Effector CD4-positive, alpha-beta T cell (primary cell): ENCODE measurements at places on chromosomes 2 and 18.

DNA sequence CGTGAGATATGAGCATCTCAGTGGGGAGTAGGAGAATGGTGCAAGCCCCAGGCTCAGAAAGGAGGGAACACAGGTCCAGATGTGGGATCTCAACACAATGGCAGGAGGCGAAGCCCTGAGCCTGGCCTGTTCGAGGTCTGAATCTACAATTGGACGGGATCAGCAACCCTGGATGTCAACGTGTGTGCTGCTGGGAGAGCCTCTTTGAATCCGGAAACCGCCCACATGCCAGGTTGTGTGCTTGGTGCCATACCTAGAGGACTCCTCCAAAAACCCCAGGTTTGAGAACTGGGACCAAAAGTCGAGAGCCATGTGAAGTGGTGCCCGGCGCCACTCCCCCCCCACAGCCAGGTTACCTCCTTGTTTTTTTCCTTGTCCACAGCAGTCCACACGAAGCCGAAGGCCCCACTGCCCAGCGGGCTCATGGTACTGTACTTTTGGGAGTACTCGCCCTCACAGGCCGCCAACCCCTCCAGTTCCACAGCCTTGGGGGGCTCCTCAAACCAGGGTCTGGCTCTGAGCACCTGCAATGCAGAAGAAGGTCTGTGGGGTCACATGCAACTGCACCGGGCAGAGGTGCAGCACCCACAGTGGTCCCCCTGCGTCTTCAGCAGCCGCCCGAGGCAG, 20.4 kb upstream of the MTERF4 start:
- DNase-seq = no peak

GRCh38 chr2:25831746-25832449, 46.4 kb downstream of the ASXL2 start:
- no peak for DNase-seq

- DNase-seq = no peak
These were observed 11.9 kb downstream of the FIGN start for GRCh38 chr2:163723881-163724280.

DNA sequence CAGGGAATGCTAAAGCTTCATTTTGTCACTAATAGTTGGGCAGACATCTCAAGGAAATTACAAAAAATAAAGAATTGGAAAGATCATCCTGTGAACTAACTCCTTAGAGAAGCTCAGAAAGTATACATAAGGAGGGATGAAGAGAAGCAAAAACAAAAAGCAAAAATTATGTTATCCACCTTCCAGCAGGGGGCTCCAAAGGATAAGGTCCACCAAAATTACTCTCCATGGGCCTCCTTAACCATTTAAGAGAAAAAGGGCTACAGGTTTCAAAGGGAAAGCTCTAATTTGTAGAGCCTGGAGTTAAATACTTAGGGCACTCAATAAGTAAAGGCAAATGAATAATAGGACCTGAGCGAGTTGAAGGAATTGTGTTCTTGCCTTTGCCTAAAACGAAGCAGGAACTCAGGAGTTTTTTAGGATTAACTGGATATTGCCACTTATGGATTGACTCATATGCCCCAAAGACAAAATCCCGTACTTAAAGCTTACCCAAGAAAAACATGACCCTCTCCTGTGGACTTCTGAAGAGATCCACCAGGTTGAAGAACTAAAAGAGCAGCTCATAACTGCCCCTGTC, 1167.9 kb downstream of the DSC3 start:
- DNase-seq = no peak

GRCh38 chr2:33946193-33946592, 347.1 kb upstream of the FAM98A start:
- no peak for DNase-seq

DNA sequence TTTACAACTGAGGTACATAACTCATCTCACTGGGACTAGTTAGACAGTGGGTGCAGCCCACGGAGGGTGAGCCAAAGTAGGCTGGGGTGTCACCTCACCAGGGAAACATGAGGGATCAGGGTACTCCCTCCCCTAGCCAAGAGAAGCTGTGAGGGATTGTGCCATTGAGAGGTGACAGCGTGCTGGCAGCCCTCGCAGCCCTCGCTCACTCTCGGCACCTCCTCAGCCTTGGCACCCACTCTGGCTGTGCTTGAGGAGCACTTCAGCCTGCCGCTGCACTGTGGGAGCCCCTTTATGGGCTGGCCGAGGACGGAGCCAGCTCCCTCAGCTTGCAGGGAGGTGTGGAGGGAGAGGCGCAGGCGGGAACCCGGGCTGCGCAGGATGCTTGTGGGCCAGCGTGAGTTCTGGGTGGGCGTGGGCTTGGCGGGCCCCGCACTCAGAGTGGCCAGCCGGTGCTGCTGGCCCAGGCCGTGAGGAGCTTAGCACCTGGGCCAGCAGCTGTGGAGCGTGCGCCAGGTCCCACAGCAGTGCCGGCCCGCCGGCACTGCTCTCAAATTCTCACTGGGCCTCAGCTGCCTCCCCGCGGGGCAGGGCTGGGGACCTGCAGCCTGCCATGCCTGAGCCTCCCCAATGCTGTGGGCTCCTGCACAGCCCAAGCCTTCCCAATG, 44.5 kb upstream of the FAM110C start:
- no peak for DNase-seq

DNA sequence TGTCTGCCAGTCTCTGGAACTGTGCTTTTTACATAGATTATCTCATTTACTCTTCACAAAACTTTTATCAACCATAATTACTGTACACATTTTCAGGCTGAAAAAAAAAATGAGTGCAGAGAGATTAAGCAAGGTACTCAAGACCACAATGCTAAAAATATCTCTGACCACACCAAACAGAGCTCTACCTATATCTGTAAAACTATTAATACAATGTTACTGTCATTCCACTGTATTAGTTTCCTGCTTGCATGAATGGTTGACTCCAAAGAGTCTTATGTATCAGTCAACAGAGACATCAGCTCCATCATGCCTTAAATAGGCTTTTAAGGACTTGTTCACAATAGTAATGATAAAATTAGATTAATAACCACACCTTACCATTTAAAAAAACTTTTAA, 134.7 kb upstream of the CCDC150 start:
- no peak for DNase-seq

GRCh38 chr18:69365658-69366057, 35.0 kb upstream of the DOK6 start:
- no peak for DNase-seq

DNA sequence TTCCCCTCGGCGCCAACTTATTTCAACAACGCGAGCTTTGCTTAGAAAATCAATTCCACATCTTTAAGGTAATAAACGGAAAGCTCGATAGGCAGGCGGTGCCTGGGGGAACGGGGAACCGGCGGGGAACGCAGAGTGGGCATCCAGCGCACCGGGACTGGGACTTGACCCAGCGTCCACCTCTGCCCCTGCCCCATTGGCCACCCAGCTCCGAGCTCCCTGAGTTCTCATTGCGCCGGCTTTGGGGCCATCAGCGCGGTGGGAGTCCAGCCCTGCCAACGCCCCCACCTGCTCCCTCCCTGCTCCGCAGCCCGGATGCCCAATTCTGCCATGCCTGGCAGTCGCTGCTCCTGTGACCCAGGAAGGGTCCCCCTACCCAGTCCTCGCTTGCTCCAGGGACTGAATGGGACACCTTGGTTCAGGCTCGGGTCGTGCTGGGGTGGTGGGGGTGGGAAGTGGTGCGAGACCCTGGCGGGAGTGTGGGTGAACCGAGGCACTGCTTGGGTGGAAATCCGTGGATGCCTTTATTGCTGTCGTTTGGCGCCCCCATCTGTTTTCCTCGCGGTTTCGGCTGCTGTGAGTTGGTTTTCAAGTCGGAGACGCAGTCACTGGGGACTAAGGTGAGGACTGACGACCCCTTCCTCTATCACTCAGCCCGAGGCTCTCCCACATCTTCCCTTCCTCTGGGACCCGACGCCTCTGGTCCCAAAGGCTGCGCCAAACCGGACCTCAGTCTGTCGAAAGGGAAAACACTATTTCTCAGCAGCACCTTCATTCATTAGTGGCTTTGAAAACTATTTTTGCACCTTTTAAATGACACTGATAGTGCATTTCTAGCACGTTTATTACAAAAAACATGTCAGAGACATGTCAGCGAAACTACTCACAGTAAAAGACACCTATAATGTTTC, 2.4 kb upstream of the EVX2 start:
- no peak for DNase-seq

- no peak for DNase-seq
These were observed 60.1 kb downstream of the ARHGEF4 start for GRCh38 chr2:130896813-130897212.

DNA sequence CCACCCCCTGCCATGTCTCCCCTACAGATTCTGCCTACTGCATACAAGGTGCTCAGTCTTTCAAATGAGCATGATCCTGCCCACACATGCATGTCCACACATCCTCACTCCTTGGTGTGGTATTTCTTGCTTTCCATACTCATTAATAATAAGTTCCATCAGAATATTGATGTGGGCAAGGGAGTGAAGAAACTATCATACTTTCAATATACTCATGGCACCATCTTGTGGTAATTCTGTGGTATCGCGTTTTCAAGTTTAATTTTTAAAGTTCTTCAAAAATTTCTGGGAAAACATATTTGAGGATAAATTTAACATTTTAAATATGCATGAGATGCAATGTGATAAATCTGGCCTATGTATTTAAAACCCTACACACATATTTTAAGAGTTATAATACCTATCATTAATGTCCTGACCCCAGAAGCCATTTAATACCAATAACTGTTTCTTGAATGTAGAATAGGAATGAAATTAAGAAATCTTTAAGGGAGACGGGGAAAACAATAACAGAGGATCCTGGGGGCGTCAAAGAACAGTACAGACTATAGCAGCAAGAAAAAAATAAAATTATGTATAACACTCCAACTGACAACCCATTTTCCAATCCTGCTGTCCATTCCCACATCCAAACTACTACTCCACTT, 110.1 kb downstream of the ZNF385B start:
- no peak for DNase-seq

DNA sequence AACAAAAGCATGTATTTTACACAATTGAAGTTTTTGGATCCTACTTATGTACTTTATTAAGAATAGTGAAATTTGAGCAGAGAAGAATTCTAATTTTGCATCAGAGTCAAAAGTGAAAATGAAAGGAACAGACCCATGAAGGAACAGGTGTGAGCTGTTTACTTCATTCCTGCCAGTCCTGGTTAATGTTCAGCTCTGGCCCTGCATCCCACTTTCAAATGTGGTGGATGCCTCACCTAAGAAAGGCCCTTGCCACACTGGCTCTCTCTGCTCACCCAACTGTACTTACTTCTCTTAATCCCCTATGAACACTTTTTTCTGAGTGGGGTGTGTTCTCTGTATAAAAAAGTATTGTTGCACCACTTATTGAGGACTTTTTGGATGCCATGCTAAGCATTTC, 22.2 kb downstream of the FAM110C start:
- DNase-seq = no peak

DNA sequence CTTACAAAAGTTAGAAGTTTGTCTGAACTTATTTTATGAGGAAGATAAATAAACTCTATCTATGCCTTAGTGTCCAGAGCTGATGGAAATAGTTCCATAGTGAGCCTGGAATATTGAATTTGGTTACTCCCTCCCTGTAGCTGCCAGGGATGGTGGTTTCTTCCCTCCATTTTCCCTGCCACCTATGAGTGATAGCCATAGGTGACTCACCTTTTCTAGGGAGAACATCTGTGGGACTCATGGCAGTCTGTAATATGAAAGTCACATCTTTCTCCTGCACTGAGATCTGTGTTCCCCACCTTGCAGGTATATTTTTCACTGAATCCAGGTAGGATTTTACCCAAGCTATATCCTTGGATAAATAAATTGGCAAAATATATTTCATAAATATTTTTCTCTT, 148.8 kb downstream of the TPGS2 start:
- DNase-seq = no peak
